ENCODE measurements at places on chromosomes 3 and 15. TPM values are rescaled to one million over a fixed set of nuclear protein-coding genes. Genes with fewer than 3 reads are reported as not detected.

Gene CPNE4
- 0.22 TPM for total RNA-seq

Gene APBA2
- total RNA-seq: not detected

Gene RAD51
- 22.5 TPM for total RNA-seq

Gene C2CD4A
- total RNA-seq: 0.09 TPM

DNA sequence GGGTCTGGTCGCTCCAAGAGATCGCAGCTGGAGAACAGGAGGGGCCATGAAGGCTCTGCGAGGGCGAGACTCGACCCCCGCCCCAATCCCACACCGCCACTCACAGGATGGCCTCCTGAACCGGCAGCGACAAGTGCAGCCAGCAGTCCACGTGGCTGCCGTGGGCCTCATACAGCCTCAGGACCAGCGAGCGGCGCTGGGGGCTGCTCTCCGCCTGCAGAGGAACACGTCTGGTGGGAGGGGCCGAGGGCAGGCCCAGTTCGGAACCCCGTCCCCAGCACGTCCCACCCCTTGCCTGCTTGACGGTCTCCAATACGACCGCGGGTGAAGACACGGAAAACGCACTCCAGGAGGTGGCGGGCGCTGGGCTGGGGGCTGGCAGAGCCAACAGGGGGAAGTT is 9.2 kb downstream of the NEIL1 start:
- H3K4me1 ChIP-seq: no peaks in the 10 kb centered on the region
- H3K4me3 ChIP-seq: no peak overlapping the region
- H3K36me3 ChIP-seq: no peaks in the 10 kb centered on the region

- no peaks in the 10 kb centered on the region for H3K27me3 ChIP-seq
- no peak overlapping the region for H3K27ac ChIP-seq
- no peak for DNase-seq
- no peaks in the 10 kb centered on the region for H3K4me1 ChIP-seq
Measured at GRCh38 chr3:52401551-52401950, 43.4 kb downstream of the SEMA3G start.

- H3K27me3 ChIP-seq: no peaks in the 10 kb centered on the region
Measured at GRCh38 chr3:45943207-45943846, at the start of gene CXCR6. Gene CXCR6, plus strand, starts transcription at chr3:45943464. Its CDS starts 3,018 bp downstream, at chr3:45946482.

DNA sequence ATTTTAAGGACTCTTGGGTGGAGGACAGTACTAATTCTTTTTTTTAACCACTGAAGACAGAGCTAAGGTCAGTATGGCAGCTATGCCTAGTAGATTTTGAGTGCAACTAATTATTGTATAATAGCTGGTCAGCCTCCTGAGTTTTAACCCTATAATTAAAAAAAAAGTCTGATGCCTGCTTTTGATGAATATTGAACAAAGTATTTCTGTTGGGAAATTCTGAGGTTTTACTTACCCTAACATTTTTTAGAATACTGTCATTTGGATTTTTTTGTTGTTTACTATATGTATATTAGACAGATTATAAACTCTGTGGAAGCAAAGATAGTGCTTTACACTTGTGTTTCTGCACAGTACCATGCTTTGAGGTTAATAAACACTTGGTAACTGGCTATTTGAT is 20.8 kb downstream of the TCF12 start:
- no peak overlapping the region for H3K27ac ChIP-seq
- no peak overlapping the region for H3K4me3 ChIP-seq
- H3K4me1 ChIP-seq: no peaks in the 10 kb centered on the region
- no peaks in the 10 kb centered on the region for H3K27me3 ChIP-seq
- DNase-seq: no peak

- no peak overlapping the region for H3K27ac ChIP-seq
- no peak overlapping the region for H3K4me3 ChIP-seq
- H3K4me1 ChIP-seq: no peaks in the 10 kb centered on the region
- no peaks in the 10 kb centered on the region for H3K27me3 ChIP-seq
- no peaks in the 10 kb centered on the region for H3K36me3 ChIP-seq
Measured at GRCh38 chr3:167361306-167361705, 18.8 kb downstream of the ZBBX start.

- peaks cover 7% of the 10 kb centered on the region for H3K4me1 ChIP-seq
- H3K27ac ChIP-seq: no peak overlapping the region
- no peaks in the 10 kb centered on the region for H3K36me3 ChIP-seq
- DNase-seq: no peak
- H3K27me3 ChIP-seq: no peaks in the 10 kb centered on the region
- H3K4me3 ChIP-seq: no peak overlapping the region
Measured at GRCh38 chr3:49718858-49719213, 648 bp downstream of the AMIGO3 start.

GRCh38 chr15:101170568-101171350 is 81.1 kb downstream of the CHSY1 start:
- H3K27ac ChIP-seq: no peak overlapping the region
- no peaks in the 10 kb centered on the region for H3K36me3 ChIP-seq
- H3K27me3 ChIP-seq: no peaks in the 10 kb centered on the region

- no peak overlapping the region for H3K4me3 ChIP-seq
- H3K4me1 ChIP-seq: 0 out of 2 replicates have a peak, but pooled peaks cover 8% of the 10 kb centered on the region
- H3K27ac ChIP-seq: no peak overlapping the region
- no peak for DNase-seq
Measured at GRCh38 chr15:48966595-48967301, 3.0 kb upstream of the SHC4 start.

GRCh38 chr3:135145581-135145980 is 350.5 kb downstream of the EPHB1 start:
- no peaks in the 10 kb centered on the region for H3K36me3 ChIP-seq
- no peak overlapping the region for H3K27ac ChIP-seq
- no peak overlapping the region for H3K4me3 ChIP-seq

DNA sequence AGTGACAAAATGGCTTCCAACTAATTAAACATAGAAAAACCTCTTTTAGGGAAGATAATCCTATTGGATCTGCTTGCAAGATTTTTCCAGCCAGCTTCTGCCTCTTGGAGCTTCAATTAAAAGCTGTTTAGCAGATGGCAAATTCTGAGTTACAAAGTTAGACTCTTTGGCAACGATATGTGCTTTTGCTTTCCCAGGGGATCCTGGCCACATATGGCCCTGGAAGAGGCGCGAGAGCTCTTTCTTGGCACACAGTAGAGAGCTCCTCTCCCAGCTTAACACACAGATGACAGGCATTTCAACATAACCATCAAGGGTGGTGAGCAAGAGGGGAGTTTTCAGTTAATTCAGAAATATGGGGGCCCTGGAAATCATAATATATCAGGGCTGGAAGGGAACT is 41.6 kb upstream of the GALNT15 start:
- no peak for DNase-seq
- H3K27me3 ChIP-seq: no peaks in the 10 kb centered on the region
- H3K4me1 ChIP-seq: no peaks in the 10 kb centered on the region
- H3K27ac ChIP-seq: no peak overlapping the region
- no peaks in the 10 kb centered on the region for H3K36me3 ChIP-seq

DNA sequence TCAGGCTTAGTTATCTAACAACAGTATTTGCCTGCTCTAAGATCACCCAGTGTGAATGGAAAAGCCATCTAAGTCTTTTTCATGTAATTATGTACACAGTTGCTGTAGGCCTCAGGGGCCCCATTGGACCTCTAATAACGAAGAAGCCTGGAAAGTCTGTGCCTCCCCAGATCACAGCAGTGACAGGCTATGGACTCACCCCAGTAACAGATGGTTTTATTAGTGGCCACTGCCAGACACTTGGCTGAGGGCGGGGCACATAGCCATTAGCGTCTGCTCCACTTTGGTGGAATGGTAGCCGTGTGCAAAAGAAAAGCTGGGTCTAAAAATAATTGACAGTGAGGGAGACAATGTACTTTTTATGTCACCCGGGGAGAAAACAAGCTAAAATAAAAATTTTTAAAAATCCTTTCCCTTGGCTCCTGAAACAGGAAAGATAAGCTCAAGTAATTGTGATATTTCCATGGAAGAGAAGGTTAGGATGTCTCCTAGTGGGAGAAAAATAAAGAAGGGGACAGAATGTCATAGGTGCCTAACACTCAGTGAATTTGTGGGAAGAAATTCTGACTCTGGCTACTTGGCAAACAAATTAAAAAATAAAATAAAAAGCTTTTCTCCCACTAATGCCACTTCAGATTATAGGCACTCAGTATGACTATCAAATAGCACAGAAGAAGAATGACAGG is 44.3 kb upstream of the ZNF385D start:
- no peaks in the 10 kb centered on the region for H3K4me1 ChIP-seq
- no peak for DNase-seq
- H3K27ac ChIP-seq: no peak overlapping the region
- H3K27me3 ChIP-seq: no peaks in the 10 kb centered on the region
- no peaks in the 10 kb centered on the region for H3K36me3 ChIP-seq

- no peaks in the 10 kb centered on the region for H3K27me3 ChIP-seq
- peaks cover 11% of the 10 kb centered on the region for H3K36me3 ChIP-seq
- peak overlapping the region; percentile 40 for H3K4me3 ChIP-seq
- peak; percentile 93 for DNase-seq
- H3K4me1 ChIP-seq: peaks cover 30% of the 10 kb centered on the region
Measured at GRCh38 chr3:105402287-105402801, 35.6 kb downstream of the ALCAM start.

DNA sequence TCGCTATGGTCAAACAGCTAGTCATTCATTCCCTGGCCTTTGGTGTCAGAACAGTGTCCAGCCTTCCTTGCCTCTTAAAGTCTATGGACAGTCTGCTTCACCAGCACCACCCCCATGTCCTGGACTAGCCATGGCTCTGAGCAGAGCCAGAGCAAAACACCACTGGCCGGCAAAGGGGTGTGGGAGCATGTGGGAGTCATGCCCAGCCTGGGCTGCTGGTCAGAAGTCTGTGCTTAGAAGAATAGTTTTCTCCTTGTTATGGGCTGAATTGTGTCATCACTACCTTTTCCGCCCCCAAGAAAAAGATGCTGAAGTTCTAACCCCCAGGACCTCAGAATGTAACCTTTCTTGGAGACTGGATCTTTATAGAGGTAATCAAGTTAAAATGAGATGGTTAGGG is 132.9 kb upstream of the LPP start:
- no peaks in the 10 kb centered on the region for H3K27me3 ChIP-seq
- no peak for DNase-seq

DNA sequence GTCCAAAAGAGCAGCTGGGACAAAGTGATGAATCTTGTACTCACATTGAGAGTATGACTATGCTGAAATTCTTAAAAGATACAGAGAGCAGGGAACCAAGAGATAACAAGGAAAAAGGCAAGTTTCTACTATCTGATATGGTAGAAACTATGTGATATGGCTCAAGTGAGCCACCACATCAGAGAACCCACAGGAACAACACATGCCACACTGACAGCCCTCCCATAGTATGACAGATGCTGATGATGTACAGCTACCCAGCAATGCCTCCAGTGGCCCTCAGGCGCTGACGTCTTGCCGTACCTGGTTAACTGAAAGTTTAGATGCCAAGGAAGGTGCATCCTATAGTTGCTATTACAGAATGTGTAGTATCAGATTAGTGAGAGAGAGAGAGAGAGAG is 42.4 kb downstream of the CHAC1 start:
- H3K36me3 ChIP-seq: peaks cover 4% of the 10 kb centered on the region
- no peaks in the 10 kb centered on the region for H3K27me3 ChIP-seq
- no peak overlapping the region for H3K27ac ChIP-seq
- no peak overlapping the region for H3K4me3 ChIP-seq

DNA sequence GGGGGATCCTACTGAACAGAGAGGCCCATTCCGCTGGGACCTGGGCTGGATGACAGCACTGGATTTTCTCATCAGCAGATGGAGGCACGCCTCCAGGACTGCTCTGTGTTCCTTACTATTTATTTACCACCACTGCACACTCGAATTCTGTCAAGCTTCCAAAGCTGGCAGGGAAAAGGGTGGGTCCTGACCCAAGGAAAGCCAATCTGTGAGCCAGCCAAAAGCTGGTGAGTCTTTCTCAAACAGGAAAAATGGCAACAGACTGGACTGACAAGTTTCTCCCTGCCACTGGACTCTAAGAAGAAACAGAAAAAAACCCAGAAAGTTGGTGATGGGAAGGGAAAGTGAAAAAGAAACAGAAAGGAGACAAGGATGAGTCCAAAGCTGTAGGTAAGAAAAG is 37.8 kb downstream of the CD47 start:
- 0 out of 2 replicates have a peak overlapping the region, but pooled peaks have one; percentile 0 for H3K27ac ChIP-seq
- no peaks in the 10 kb centered on the region for H3K27me3 ChIP-seq
- H3K4me1 ChIP-seq: peaks cover 13% of the 10 kb centered on the region
- H3K36me3 ChIP-seq: peaks cover 9% of the 10 kb centered on the region
- DNase-seq: peak; percentile 73
